ENCODE measurements at places on chromosomes 2 and 18. TPM values are rescaled to one million over a fixed set of nuclear protein-coding genes. Genes with fewer than 3 reads are reported as not detected.

LINC00305 gene
- not detected for total RNA-seq

FAM124B gene
- total RNA-seq, result not detected

ZNF396 gene
- 0.67 TPM for total RNA-seq

SERPINB11 gene
- total RNA-seq, result not detected

MSTN gene
- under 0.01 TPM for total RNA-seq

RBKS gene
- total RNA-seq, result 0.89 TPM

RIOK3 gene
- 26.1 TPM for total RNA-seq

ALPP gene
- not detected for total RNA-seq

GPR75 gene
- 0.67 TPM for total RNA-seq

WNT10A gene
- total RNA-seq, result not detected

GRHL1 gene
- total RNA-seq, result 0.50 TPM

THOC1 gene
- total RNA-seq, result 20.2 TPM

REG3A gene
- total RNA-seq, result not detected

PID1 gene
- total RNA-seq, result 5.9 TPM

MYOM1 gene
- 0.15 TPM for total RNA-seq

UGT1A7 gene
- not detected for total RNA-seq

ROCK1 gene
- total RNA-seq, result 13.3 TPM

FBXO36 gene
- 4.2 TPM for total RNA-seq

ICA1L gene
- 3.1 TPM for total RNA-seq

UGT1A5 gene
- total RNA-seq, result not detected

RAB27B gene
- 1.3 TPM for total RNA-seq

ITSN2 gene
- 9.2 TPM for total RNA-seq

GAL3ST2 gene
- not detected for total RNA-seq

C1D gene
- 8.9 TPM for total RNA-seq

ARHGAP25 gene
- 0.30 TPM for total RNA-seq

EGR4 gene
- total RNA-seq, result not detected

ANKRD62 gene
- not detected for total RNA-seq

C2orf15 gene
- total RNA-seq, result not detected

FANCL gene
- 13.2 TPM for total RNA-seq

UGT1A3 gene
- not detected for total RNA-seq

CD8B2 gene
- not detected for total RNA-seq

SPR gene
- total RNA-seq, result 12.8 TPM

HOXD9 gene
- not detected for total RNA-seq

CPO gene
- not detected for total RNA-seq

SCRN3 gene
- total RNA-seq, result 17.3 TPM

PARD3B gene
- total RNA-seq, result 2.5 TPM

CXCR1 gene
- total RNA-seq, result not detected

GCG gene
- total RNA-seq, result not detected

AKAIN1 gene
- not detected for total RNA-seq

MAP3K19 gene
- total RNA-seq, result not detected

ANKRD29 gene
- total RNA-seq, result 0.89 TPM

PPP1R1C gene
- total RNA-seq, result 0.15 TPM

SERPINB13 gene
- not detected for total RNA-seq

TMEM200C gene
- total RNA-seq, result 1.5 TPM

NEU2 gene
- total RNA-seq, result not detected

AOX1 gene
- 36.7 TPM for total RNA-seq

STAT4 gene
- total RNA-seq, result under 0.01 TPM
